ENCODE measurements at places on chromosomes 5 and 9.

GRCh38 chr5:113105693-113106280 is 129.2 kb downstream of the DCP2 start:
- DNase-seq = no peak

DNA sequence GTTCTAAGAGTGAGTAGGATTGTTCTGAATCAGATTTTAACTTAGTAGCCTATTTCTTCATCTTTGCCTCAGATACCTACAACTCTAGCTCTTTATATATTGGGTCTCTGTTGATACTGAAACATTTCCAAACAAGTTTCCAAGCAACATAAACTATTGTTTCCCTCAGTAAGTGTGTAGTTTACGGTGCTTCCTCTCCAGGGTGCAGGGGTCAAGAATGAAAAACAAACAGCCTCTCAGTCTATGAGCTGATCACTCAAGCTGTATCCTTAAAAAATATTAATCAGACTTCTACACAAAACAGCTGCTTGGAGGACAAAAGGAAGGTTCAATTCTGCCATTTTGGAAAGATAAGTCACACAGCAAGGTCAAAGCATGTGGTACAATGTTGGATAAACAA is 75.0 kb downstream of the ADAMTS12 start:
- no peak for DNase-seq

DNA sequence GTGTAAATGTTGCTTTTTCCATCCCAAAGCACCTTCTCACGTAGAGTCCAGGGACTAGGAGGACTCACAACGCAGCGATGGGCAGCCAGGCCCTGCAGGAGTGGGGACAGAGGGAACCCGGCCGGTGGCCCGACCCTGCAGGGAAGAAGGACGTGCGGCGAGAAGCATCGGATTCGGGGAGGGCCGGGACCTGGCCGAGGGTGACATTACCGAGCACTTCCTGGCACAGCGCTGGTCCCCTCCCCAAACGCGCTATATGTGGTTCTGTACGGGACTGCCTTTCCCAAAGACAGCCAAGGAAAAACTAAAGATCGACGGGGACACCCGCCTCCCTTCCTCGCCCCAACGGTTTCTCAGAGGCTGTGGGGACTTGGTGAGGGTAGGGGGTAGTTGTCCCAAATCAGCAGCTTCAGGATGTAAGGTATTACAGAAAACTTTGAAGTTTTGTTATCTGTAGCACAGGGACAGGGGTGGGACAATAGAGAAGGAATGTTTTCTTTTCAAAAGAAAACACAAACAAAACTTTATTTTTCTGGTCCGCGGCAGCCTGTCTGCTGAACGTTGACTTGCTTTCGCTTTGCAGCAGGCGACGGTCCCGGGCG is 887 bp upstream of the MAP3K1 start:
- DNase-seq = peak; percentile 31

DNA sequence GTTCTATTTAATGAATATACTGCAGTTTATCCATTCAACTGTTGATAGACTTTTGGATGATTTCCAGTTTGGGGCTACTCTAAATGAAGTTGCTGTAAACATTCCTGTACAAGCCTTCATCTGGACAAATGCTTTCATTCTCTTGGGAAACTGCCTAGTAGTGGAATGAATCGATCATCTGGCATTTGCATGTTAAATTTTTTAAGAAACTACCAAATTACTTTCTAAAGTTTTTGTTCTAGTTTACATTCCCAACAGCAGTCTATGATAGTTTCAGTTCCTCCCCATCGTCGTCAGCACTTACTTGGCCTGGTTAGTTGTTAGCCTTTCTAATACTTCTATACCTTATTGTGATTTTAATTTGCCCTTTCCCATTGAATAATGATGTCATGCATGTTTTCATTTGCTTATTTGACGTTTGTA is 306.3 kb downstream of the FER start:
- DNase-seq = no peak

DNA sequence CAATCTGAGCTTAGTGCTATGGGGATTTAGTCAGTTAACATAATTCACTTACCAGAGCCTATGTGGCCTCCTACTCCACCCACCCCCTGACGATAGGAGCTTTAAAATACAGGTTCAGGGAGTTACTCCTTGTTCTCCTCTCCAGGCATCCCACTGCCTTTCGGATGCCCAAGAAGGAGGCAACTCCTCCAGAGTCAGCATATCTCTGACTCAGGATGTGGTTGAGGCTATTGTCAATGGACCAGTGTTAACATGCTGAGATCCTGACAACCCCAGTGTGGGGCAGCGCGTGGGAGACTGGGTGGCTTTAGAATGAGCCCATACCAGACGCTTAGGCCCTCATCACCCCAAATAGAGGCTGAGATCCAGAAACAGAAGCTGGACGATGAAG is 27.4 kb downstream of the BICD2 start:
- DNase-seq = no peak

DNA sequence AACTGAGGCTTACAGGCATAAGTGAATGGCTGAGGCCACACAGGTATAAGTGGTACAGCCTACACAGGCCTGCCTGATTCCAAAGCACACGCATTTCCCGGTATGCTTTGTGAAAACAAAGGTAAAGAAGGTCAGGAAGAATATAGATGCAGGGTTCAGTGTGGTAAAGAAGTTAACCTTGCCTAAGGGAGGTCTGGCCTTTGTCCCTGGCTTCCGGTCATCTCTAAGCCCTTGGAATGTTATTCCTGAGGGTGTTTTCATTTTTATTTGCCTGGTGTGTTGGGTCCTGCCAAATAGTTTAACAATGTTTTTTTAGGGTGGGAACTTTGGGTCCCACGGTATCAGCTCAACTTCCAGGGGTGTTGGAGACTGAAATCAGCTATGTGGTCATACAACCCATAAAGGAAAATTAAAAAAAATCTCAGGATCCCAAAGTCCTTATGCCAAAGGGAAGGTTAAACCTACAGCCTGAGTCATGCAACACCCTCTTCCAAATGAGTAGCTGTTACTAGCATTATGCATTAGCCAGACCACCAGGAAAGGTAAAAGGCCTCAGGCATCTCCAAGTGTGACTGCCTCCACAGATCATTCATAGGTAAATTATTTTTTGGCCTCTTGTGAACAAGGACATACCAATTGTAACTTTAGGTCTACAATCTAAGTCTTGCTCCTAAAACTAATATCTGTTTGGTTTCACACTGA is 124.6 kb downstream of the ATP10B start:
- no peak for DNase-seq

- no peak for DNase-seq
Observed at GRCh38 chr5:60765019-60765709, 65.2 kb upstream of the DEPDC1B start.

- no peak for DNase-seq
Observed at GRCh38 chr5:102629827-102630605, 125.1 kb upstream of the PAM start.

GRCh38 chr5:6831678-6832671 is 118.7 kb downstream of the TENT4A start:
- DNase-seq = no peak

DNA sequence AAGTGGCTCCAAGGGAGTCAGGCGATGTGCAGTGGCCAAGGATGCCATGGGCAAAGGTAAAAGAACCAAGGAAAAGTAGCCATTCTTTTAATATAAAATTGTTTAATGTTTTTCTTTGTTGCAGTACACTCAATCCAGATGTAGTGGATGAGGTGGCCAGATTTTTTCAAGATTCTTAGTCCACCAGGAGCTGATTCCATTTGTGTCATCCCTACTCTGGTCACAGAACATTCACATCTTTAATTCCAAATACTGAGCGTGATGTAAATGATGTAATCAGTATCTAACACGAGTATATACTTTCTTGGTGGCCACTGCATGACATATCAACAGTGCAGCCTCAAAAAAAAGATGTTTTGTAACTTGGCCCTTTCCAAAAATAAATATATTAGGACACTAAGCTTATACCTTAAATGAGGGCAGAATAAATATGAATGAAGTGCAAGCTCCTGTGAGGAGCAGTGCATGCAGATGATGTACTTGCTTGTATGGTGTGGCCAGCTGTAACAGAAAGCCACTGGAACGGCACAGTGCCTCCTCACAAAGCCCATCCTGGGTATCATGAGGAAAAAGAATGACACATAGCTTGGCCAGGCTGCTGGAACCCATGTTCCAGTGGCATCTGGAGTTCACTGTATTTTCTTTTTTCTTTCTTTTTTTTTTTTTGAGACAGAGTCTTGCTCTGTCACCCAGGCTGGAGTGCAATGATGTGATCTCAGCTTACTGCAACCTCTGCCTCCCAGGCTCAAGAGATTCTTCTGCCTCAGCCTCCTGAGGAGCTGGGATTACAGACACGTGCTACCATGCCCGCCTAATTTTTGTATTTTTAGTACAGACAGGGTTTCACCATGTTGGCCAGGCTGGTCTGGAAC is 6.5 kb upstream of the SPATA24 start:
- no peak for DNase-seq

- no peak for DNase-seq
Observed at GRCh38 chr9:69204849-69205248, 30.8 kb downstream of the TJP2 start.

DNA sequence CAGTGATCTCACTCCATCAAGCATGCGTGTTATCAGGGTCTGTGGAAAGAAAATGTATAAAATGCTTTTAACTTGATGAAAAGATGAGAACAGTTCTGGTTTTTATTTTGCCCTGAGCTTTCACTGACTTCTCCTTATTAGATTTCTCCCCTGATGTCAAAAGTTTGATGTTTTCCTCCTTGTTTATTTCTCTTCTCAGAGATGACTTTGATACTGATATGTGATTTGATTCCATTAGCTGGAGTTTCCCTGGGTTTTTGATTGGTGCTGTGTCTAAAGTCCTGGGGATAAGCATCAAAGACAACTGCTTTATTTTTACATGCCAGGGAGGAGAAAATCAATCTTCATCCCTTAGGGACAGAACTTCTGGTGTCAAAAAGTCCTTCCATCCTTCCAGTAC is 510.0 kb downstream of the KCTD16 start:
- DNase-seq = no peak

DNA sequence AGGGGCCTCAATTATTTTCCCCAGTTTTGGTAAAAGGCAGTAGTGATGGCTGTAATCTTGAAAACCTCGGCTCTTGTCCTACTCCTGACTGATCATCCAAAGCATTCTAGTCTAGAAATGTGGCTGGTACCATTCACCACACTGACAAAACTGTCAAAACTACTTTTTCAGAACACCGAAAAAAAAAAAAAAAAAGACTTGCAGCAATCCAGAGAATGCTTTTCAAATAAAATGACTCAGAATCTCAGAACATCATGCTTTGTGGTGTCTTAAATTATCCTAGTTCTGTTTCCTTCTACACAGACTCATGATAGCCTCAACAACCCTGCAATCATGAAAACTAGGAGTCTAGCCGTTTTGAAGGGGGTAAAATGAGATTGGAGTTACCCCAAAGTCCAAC is 13.4 kb downstream of the SLC28A3 start:
- DNase-seq = no peak

- no peak for DNase-seq
Observed at GRCh38 chr9:75885652-75886051, 4.8 kb upstream of the PCSK5 start.

- peak; percentile 30 for DNase-seq
Observed at GRCh38 chr5:73792687-73793320, 166.8 kb downstream of the ARHGEF28 start.

DNA sequence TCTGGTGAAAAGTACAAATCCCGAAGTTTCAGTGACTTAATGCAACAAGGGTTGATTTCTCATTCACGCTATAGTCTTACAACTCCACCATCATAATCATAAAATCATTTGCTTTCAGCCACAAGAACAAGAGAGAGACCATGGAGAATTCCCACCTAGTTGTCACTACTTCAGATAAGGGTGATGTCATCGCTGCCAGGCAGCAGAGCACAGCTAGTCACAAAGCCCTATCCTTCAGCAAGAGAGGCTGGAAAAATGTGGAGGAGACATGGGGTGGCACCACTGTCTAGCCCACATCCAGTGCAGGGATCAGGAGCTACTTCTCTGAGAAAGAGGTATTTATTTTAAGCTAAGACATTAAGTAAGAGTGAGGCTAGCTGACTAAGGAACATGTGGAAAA is 356.1 kb downstream of the YTHDC2 start:
- DNase-seq = no peak

- no peak for DNase-seq
Observed at GRCh38 chr5:32942225-32942989, 231.3 kb downstream of the NPR3 start.

- no peak for DNase-seq
Observed at GRCh38 chr9:81649475-81650240, 39.7 kb downstream of the TLE1 start.

DNA sequence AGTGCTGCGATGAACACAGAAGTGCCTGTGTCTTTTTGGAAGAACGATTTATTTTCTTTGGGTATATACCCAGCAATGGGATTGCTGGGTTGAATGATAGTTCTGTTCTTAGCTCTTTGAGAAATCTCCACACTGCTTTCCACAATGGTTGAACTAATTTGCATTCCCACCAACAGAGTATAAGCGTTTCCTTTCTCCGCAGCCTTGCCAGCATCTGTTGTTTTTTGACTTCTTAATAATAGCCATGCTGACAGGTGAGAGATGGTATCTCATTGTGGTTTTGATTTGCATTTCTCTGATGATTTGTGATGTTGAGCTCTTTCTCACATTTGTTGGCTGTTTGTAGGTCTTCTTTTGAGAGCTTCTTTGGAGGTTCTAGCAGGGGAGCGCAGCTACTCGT is 134.6 kb downstream of the TENT4A start:
- DNase-seq = no peak

GRCh38 chr5:16899171-16899570 is 36.9 kb downstream of the MYO10 start:
- no peak for DNase-seq

DNA sequence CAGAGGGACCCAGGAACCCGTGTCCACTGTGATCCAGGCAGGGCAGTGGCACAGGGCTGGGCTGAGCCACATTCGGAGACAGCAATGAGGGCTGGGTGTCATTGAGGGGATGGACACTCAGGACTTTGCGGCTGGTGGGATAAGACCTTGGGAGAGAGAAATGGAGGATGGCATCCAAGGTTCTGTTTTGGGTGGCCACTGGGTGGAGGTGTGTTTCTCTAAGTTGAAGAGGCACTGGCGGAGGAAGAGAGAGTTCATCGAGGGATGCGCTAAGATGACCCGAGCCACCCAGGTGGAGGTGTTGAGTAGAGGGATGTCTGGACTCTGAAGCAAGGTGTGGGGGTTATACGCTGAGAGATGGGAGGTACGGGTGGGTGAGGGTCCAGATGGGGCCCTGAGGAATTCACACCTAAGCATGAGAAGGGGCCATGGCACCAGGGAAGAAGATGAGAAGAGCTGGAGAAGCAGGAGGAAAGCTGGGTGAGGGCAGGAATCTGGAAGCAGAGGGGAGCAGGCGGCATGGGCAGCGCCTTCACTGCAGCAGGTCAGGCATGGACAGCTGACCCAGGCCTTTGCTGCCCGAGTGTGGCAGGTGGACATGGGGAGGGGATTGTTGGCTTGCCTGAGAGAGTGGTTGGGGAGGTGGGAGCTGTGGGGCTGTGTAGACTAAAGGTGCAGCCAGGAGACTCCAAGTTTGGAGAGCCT is 2.5 kb upstream of the SLC25A48 start:
- no peak for DNase-seq

GRCh38 chr9:114350636-114351401 is 21.1 kb downstream of the ORM2 start:
- no peak for DNase-seq

DNA sequence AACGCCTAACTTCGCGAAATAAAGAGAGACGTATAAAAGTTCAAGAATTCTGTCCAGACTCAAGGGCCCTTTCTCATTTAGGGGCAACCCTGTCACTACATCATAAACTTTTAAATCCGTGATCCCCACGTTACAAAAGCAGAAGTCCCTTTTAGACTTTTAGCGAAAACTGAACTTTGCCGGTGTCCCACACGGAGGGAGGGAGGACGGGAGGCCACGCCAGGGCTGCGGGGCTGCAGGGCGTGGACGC is 515 bp upstream of the F2R start:
- DNase-seq = no peak

Measured in activated naive CD4-positive, alpha-beta T cell (primary cell).